ENCODE measurements at places on chromosomes 2 and 18.

GRCh38 chr2:112680666-112681101 is 34.9 kb downstream of the SLC20A1 start:
- no peak for DNase-seq

- DNase-seq, result no peak
Observed at GRCh38 chr2:40317761-40318160, 134.1 kb downstream of the SLC8A1 start.

DNA sequence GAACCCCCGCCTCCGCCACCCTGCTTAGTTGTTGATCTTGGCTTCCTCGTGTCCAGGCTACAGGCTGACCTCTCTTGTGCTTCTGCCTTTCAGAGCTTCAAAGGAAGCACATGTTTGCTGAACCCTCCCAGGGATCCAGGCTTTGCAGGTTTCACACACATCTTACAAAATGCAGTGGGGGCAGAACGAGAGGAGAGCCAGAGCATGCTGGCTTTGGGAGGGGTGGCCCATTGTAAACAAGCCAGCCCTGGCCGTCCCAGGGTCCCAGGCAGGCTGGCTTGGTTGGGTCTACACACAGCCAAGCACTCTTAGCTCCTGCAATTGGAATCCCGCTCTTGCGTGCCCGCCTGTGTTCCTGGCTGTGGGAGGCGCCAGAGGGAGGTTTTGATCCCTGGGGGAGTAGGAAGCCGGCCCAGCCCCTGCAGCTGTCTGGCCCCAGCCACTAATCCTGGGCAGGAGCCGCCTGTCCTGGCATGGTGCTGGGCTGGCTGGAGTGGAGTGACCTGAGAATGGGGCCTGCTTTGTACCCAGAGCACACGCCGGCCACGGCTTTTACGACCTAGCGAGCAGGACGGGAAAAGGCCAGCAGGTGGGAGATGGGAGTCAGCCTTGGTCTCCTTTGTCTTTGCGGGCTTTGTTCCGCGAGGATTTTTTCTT is 53.9 kb downstream of the SH3BP4 start:
- peak; percentile 37 for DNase-seq

GRCh38 chr2:78263571-78263970 is 741.4 kb upstream of the LRRTM4 start:
- DNase-seq, result no peak

DNA sequence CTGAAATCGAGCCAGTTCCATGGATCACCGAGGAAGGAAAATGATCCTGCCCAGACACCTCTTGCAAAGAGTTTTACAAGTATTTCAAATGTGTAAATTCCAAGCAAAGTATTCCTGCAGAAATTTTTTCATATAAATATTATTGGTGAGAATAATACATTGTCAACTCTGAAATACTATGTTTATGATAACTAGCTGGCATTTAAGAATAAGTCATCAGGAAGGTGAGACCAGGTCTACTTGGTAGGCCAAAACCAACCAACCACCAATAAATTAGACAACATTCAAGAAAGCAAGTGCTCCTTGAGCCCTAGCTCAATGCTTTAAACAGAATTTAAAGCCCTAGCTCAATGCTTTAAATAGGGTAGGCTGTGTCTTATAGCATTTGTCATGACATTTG is 21.7 kb downstream of the SCN7A start:
- no peak for DNase-seq

DNA sequence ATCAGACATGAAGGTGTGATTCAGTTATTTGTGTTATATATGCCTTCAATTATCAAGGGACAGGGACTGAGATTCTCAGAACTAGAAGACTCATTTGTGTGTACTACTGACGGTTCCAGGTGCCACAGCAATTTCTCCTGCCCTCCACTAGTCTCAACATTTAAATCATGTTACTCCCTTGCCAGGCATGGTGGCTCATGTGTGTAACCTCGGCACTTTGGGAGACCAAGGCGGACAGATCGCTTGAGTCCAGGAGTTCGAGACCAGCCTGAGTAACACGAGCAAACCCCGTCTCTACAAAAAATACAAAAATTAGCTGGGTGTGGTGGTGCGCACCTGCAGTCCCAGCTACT is 1.1 kb downstream of the CNDP2 start:
- DNase-seq, result no peak

GRCh38 chr18:3648641-3649040 is 198.7 kb downstream of the TGIF1 start:
- DNase-seq, result no peak

DNA sequence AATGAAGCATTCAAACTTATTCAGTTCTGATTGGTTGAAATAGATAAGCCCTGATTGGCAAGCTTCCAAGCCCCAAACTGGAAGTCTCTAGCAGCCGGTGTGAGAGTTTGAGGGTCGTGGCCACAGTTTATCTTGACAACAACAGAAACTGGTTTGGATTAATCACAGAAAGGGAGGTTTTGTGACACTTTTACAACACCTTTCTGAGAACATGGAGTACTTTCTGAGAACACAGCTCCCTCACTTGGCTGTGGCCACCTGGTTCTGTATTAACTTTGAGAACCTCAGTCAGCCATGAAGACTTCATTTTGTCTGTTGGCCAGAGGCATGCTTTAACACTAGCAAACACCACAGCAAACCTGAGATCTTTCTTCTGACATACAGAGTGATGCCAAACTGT is 280.7 kb upstream of the VWC2L start:
- DNase-seq, result no peak

- DNase-seq, result no peak
Observed at GRCh38 chr2:200259577-200259957, 46.9 kb upstream of the SPATS2L start.

- no peak for DNase-seq
Observed at GRCh38 chr2:65137197-65137775, 7.4 kb upstream of the RAB1A start.

GRCh38 chr18:11269257-11269656 is 119.9 kb upstream of the PIEZO2 start:
- DNase-seq, result no peak

- no peak for DNase-seq
Observed at GRCh38 chr18:61732854-61733253, 160.0 kb downstream of the RNF152 start.

DNA sequence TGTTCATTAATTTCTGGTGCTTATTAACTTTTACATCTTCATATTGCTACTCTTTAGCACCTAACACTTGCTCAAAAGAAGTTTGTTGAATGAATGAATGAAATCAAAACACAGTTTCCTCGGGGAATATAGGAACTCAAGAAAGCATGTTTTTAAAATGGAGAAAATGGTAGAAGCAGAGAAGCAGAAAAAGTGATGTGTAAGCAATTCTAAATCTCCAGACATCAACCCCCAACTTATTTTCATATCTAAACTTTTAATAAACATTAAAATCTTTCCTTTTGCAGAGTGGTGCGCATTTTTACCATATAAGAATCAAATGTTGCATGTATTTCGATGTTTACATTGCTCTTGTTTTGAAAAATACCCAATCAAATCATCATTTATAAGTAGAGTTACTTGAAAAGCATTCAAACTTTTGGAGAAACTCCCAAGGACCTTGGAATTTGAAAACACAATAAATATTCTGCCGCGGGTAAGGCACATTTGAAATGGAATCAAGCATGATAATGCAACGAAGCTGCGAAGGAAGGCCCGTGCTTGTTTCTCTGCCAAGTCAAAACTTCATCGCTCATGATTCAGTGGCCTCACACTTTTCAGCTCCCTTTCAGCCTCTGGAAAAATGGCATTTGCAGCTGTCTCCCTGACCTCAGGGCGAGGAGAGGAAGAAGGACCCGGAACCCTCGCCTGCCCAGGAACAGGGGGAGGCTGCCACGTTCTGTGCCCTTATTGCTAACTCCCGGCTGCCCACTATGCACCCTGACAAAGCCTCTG is 26.7 kb upstream of the SMIM21 start:
- no peak for DNase-seq

GRCh38 chr2:35080231-35080910 is 1275.2 kb upstream of the CRIM1 start:
- DNase-seq, result no peak

GRCh38 chr2:163175294-163175693 is 336.7 kb upstream of the KCNH7 start:
- no peak for DNase-seq

GRCh38 chr2:38750011-38750890 is 910 bp downstream of the SRSF7 start:
- DNase-seq, result no peak

DNA sequence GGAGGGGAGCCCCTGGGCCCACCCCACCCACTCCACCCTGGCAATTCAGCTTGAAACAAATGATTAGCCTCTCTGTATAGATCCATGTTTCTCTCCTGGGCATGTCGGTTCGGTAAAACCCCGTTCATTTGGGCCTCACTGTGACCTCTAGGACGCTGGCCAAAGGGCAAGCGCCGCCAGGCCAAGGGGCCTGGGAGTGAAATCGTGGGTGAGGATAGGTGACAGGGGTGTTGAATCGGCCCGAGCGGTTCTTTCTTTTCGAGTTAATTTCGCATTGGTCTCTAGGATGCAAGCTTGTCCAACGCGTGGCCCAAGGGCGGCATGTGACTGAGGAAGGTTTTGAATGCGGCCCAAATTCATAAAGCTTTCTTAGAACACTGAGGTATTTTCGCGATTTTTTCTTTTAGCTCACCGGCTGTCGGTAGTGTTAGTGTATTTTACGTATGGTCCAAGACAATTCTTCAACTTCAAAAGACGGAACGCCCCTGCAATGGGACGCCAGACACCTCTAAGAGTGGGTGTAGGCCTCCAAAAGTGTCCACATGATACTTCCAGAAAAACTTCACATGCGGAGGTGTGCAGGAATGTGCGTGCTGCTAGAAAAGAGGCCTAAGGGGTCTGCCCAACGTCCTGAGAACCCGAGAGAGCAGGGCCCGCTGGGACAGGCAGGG is 9.8 kb upstream of the ARID5A start:
- no peak for DNase-seq

DNA sequence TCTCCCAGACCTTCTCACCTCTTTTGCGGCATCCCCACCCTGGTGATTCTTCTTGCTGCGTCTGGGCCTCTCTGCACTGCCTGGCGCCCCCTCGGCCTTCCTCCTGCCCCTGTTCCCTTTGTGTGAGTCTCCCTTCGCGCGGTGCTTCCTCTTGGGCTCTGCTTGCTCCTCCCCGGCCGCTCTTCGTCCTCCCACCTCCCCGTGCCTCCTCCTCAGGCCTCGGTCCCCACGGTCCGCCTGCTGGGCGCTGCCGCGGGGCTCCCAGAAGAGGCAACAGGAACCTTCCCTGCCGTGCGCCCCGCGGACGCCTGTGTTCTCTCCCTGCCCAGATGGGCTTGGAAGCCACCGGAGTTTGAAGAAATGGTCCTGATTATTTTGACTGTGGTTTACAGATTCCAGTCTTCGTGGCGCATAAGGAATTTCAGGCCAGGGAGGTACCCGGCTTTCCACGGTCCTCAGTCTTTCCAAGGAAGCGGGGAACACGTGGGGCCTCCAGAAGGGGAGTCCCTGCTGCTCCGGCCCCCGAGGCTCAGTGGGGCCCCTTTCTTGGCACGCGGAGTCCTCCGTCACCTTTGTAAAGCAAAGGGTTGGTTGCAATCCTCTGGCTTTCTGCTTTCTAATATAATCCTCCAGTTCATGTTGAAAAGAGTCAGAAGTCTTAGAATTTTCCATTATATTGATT is 13.1 kb downstream of the RNU2-63P start:
- no peak for DNase-seq

DNA sequence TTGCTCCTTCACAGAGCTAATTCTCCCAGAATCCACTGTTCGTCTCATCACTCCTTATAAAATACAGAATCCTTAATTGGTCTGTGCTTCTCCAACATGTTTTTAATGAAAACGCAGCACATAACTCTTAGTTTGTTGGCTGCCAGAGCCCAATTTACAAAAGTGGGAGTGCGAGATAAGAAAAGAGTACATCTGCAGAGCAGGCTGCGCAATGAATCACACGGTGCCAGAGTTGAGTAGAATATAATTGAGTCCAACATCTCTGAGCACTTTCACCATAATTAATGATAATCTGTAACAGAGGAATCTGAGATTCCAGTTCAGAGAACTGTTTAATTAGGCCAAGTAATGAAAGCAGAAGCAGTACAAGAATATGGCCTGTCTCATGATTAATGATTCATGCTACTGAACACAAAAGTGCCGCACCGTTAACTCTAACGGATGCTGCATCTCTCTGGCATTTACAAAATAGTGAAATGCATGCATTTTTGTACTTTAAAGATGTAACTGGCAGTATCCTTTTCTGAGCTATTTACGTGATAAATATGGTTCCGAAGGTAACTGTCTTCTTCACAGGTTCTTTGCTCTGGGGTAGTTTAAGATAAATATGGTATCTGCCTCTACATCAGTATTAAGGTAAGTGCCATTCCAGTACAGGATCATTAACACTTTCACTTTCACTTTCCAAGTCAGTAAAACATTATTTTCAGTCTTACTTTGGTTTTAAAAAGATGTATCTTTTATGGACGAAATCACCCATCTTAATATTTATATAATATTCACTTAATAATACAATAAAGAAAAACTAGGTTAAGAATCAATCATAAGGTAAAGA is 785.6 kb downstream of the NR4A2 start:
- DNase-seq, result no peak

DNA sequence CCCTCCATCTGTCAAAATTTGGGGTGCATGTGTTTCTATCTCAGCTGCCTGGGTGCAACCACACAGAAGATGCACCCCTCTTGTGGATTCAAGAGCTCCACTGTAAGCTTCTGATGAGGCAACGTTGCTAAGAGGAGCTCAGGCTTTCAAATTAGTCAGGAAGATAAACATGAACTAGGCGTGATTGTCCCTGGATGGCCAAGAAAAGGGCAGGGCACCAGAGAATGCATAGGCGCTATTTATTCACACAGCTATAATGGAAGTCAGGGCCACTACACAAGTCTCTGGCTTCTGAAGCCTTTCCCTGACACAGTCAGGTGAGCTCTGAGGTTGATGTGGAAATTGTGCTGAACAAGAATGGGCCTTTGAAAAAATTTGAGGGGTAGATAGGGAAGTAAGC is 1466.0 kb upstream of the CELF4 start:
- no peak for DNase-seq

GRCh38 chr2:241200822-241201395 is 12.4 kb downstream of the ANO7 start:
- no peak for DNase-seq

- no peak for DNase-seq
Observed at GRCh38 chr18:40360558-40360957, 1594.5 kb upstream of the PIK3C3 start.

- no peak for DNase-seq
Observed at GRCh38 chr2:177598326-177599138, 206.0 kb downstream of the AGPS start.

Measured in NCI-H2107 (cell line).